Pulmonary artery endothelial cell (primary cell): ENCODE measurements at places on chromosomes 2 and 18.

- DNase-seq: no peak
These were observed 10.1 kb downstream of the IWS1 start for GRCh38 chr2:127516041-127516762.

GRCh38 chr2:63831176-63831575 lies 10.5 kb upstream of the UGP2 start:
- DNase-seq: no peak

DNA sequence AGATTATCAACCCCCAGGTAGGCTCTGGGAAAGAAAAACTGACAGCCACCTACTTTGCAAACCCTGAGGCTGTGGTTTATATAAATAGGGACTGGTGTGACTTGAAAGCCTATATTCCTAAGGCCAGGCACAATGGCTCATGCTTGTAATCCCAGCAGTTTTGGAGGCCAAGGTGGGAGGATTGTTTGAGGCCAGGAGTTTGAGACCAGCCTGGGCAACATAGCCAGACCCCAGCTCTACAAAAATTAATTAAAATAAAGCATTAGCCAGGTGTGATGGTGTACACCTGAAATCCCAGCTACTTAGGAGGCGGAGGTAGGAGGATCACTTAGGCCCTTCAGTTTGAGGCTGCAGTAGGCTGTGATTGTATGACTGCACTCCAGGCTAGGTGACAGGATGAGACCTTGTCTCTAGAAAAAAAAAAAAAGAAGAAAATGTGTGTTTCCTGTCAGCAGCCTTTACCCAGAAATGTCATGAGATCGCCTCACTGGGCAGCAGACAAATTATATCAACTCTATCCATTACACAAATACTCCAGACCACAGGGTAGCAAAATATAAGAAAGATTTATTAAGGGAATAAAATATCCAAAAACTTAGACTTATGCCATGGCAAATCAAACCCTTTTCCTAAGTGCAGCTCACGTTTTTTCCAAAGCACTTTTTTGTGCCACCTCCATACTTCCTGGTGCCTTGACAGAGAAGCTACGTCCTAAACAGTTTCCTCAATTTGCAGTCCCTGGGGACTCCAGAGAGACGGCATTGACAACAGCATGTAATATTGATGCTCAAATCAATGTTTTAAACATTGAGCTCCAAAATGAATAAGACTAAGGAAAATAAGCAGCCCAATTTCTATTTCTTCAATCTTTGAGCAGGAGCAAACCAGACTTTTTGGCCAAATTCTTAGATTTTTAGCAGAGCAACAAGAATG lies 190.8 kb upstream of the NDUFV2 start:
- no peak for DNase-seq

- no peak for DNase-seq
These were observed 100.3 kb downstream of the IRS1 start for GRCh38 chr2:226699321-226699720.
